ENCODE measurements at places on chromosomes 2 and 18. TPM values are rescaled to one million over a fixed set of nuclear protein-coding genes. Genes with fewer than 3 reads are reported as not detected.

- no peak for DNase-seq
These were observed 594.0 kb upstream of the VRK2 start for GRCh38 chr2:57452634-57453033.

GRCh38 chr2:70133491-70134322 lies 46.4 kb downstream of the PCBP1 start:
- no peak for DNase-seq

DNA sequence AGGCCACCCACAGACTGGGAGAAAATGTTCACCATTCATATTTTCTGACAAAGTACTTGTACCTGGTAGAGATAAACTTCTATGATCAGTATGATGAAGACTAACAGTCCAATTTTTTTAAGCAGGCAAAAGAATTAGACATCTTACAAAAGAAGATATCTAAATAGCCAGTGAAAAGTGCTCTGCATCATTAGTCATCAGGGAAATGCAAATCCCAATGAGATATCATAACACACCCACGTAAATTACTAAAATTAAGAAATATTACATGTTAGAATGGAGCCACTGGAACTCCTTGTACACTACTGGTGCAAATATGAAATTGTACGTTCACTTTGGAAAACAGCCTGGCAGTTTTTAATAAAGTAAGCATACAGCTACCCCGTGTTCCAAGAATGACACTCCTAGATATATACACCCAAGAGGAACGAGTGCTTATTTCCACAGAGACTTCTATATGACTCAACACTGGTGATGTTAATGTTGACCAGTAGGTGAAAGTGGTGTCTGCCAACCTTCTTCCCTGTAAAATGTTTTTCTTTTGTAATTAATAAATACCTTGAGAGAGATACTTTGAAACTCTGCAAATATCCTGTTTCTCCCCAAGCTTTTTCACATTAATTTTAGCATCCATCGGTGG lies 80.3 kb downstream of the NPAS2 start:
- DNase-seq, result no peak

DNA sequence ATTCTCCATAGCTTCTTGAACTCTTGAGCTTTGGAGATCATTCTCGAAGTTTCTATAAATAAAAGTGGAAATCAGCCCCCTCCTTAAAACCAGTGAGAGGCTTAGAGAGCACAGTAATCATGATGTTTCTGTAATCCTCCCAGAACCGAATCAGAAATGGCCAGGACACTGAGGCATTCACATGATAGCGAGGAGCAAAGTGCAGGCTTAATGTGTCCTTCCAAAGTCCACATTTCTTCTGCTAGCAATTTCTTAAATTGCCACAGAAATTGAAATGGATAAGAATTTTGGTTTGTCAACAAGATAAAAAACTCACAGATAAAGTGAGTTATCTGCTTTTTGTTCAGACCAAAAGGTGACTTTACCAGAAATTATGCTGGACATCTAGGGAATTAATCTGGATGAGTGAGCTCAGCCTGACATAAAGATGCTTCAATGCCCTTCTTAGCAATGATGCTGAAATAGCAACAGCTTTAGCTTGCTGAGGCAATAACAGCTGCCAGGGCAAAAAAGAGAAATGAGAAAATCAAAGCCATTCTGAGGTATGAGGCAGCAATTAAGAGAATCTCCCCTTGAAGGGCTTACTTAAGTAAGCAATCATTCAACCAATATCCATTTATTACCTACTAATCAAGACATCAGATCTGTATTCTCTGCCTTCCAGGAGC lies 82.4 kb upstream of the PHLPP1 start:
- DNase-seq, result no peak

- no peak for DNase-seq
These were observed 66.8 kb upstream of the WDR75 start for GRCh38 chr2:189374481-189374880.

DNA sequence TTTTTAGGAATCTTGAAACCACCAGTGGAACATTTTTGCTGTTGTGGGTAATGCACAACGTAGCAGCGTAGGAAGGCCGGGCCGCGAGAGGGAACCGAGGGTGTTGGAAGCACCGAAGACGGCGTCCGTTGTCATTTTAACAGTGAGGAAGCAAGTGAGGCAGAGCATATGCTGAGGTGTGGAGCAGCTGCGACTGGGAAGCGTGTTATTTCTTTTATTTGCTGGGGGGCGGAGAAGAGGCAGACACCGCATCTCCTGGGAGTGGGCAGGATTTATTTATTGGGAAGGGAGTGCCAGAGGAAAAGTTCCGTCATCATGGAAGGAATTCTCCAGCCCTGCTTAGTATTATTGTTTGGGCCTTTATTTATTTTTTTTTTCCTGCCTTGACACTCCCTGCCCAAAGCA lies 232.8 kb downstream of the KLHL29 start:
- DNase-seq, result no peak

DNA sequence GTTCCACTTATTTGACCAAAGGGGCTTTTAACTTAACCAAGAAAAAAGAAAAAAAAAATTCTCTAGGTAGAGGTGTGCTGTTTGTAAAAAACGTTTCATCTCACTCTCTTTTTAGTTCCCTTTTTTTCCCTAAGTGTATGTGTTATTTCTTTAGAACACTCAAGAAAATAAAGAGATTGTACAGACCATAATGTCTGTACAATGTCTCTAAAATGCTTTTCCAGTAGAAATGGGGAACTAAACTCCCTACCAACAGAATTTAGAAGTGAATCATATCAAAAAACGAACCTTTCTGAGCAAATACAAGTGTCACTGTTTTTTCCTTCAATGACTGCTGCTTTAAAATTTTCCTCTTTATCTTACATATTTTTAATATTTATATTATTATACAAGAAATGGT lies 72.0 kb downstream of the CDH7 start:
- DNase-seq, result no peak

DNA sequence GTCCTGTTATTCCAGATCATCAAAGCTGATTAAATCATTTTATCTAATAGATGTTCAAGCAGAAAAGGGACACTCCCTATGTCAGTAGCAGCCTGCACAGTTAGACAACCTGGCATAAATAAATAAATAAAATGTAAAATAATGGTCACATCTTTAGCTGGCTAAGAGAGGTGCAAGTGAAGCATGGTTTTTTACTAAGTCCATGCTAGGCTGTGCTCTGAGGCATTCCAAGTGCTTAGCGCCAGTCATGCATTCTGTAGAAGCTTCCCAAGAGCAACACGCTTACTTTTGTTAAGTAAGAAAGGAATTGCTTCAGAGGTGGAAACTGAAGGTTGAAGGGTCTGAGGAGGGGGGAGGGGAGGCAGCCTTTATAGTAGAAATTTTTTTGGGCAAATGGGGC lies 351.2 kb downstream of the CDH2 start:
- no peak for DNase-seq

- no peak for DNase-seq
These were observed 74.2 kb upstream of the MBOAT2 start for GRCh38 chr2:9077691-9078090.

GRCh38 chr18:61785588-61785987 lies 107.2 kb downstream of the RNF152 start:
- no peak for DNase-seq

- no peak for DNase-seq
These were observed 10.3 kb upstream of the SCG2 start for GRCh38 chr2:223612501-223612900.

DNA sequence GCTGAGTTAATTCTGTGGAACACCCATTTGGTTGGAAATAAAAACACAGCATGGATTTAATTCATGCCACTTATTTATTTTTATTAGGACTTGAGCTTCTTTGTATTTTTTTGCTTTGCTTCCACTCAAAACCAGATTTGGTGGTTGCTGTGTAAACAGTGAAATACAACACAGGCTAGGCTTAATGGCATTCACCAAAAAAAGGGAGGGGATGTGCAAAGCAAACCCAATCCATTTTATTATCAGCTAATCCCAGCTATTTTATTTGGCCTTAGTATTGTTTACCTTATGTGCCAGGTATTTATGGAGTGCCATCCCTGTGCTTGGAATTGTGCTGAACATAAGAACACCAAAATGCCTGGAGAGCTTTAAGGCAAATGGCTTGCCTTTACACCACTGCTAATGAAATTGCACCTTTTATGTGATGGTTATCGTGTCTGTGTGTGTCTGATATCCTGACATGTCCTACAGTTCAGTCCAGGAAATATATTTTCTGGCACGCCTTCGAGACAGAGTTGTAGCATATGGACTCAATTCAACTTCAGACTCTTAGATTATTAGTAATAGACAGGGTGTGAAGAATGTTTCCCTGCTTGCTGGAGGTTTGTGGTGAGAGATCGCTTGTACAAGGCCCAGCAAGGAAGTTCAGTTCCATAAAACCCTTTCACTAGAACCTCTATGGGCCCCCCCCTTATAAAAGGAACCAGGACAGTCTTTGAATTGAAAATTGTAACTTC lies 99.6 kb downstream of the PRPF40A start:
- DNase-seq, result no peak

PRKD3 gene
- total RNA-seq, result 68.3 TPM

LIMS2 gene
- 8.8 TPM for total RNA-seq

DNER gene
- total RNA-seq, result 4.0 TPM

ACADL gene
- total RNA-seq, result not detected

RNF125 gene
- total RNA-seq, result 1.1 TPM

GALNT5 gene
- 0.20 TPM for total RNA-seq

LYPD6 gene
- 7.3 TPM for total RNA-seq

SIX3 gene
- total RNA-seq, result not detected

EDAR gene
- total RNA-seq, result not detected

Data from neural crest cell (in vitro differentiated cells).